ENCODE measurements at places on chromosomes 1 and 21.

GRCh38 chr1:48793863-48794262 is 17.2 kb upstream of the BEND5 start:
- DNase-seq: no peak

- no peak for DNase-seq
Measured at GRCh38 chr1:82108843-82109242, 308.1 kb downstream of the ADGRL2 start.

- no peak for DNase-seq
Measured at GRCh38 chr1:216207154-216207553, 216.1 kb downstream of the USH2A start.

DNA sequence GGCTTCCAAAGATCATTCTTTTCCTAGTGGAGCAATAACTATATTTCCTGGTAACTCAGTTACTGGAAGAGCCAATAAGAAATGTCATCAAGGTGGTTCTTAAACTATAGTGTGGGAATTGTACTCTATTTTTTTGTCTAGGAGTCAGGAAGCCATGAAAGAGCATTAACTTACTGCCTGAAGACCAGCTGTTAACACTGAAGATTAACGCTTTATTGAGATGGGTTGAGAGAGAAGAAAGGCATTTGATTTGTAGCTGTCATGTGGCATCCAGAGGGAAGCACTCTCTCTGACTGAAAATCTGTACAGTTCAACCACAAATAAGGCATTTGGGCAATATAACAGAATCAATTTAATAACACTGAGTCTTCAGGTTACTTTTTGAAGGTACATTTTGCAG is 76.0 kb downstream of the DNM3 start:
- DNase-seq: no peak

DNA sequence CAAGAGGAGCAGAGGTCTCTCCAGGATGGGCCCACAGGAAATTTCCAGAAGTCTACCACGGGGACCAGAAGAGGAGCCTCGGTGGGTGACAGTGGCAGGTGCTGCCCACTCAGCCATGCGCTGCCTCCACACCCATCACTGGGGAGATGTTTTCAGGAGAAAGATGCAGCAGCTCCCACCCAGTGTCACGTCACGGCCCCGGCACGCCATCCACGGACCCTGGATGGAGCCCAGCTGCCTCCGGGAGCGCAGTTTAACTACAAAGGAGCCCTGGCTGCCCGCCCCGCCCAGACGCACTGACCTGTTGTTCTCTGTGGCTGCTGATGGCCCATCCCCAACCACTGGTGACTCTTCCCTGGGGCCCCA is 6.8 kb downstream of the TSPEAR start:
- no peak for DNase-seq

DNA sequence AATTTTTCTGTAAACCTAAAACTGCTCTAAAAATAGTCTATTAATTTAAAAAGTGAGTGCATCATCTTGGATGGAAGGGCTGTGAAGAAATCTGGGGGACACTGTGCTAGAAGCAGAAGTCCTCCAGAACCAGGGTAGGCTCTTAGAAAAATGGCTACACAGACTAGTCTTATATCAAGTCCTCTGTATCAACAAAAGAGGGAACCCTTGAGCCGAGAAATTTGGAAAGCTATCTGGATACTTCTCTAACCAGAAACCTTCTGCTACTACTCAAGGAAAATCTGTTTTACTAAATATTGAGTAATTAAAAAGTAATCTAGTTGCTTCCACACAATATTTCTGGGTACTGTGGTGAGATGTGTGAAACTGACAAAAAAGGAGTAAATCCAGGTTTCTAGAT is 92.1 kb downstream of the WDR3 start:
- DNase-seq: no peak

- DNase-seq: no peak
Measured at GRCh38 chr1:228902781-228903433, 167.6 kb downstream of the RHOU start.

DNA sequence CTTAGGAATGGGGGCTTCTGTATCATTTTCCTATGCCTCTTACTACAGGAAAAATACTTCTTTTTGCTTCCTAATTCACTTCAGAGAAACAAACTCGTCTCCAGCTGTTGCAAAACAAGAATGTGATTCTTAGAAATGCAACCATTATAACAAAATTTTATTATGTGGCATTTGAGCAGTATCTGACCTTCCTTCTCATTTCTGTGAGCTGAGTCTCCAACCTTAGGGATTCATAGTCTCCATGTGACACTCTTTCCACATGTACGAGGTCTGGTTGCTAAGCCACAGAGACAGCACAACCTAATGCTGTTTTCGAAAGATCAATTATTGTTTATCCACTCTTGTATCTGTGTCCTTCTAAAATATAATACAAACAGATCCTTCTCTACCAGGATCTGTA is 75.3 kb upstream of the RGS4 start:
- no peak for DNase-seq

- DNase-seq: peak; percentile 15
Measured at GRCh38 chr1:40592107-40592803, 60.8 kb downstream of the ZNF684 start.

DNA sequence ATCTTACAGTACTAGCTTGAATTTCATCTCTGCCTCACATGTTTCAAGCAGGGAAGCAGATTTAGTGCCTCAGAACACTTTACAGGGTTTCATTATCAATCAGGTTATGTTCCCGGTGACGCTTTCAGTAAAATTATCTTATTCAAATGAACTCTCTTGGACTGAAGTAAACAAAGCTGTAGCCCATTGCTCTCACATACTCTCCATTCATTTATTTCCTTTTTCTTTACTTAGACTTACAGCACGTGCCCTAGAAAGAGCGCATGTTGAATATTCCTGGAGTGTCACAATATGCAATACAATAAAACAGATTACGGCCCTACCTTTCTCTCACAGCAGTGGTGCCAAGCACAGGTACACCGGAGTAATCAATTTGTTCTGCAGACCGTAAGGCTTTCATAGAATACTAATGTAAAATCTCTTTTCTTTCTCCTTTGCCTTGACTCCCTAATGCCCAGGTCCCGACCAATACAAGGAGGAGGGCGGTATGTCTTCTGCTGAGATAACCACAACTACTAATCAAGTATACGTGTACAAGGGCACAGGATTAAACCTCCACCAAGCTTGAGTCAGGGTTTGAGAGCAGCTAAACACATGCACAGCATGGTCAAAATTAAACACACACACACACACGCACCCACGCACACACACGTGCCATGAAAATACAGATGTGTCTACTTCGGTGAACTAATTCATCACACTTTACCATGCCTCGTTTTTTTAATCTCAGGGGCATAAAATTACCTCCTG is 62.8 kb downstream of the NRIP1 start:
- no peak for DNase-seq

GRCh38 chr1:201385299-201385891 is 7.9 kb upstream of the TNNT2 start:
- no peak for DNase-seq

DNA sequence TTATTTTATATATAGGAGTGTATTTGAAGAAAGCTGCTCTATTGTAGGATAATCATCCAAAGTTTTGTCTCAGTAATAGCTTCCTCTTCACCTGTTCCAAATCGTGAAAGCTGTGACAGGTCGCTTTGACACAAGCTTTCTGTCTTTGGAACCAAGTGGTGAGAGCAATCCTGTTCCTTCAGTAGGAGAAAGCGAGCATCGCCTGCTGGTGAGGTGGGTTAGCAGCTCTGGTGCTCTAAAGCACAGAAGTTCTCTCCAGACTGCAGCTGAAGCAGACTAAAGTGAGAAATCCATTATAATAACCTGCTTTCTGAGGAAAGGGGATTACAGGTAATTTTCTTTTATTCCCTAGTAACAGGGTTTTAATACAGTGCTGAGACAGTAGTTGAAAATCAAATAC is 803.8 kb downstream of the ADGRL2 start:
- no peak for DNase-seq

GRCh38 chr1:228277491-228278431 is 69.9 kb downstream of the OBSCN start:
- no peak for DNase-seq

- no peak for DNase-seq
Measured at GRCh38 chr1:34166191-34166624, 1.2 kb upstream of the CSMD2 start.

- no peak for DNase-seq
Measured at GRCh38 chr1:10936998-10937901, 75.2 kb upstream of the TARDBP start.

DNA sequence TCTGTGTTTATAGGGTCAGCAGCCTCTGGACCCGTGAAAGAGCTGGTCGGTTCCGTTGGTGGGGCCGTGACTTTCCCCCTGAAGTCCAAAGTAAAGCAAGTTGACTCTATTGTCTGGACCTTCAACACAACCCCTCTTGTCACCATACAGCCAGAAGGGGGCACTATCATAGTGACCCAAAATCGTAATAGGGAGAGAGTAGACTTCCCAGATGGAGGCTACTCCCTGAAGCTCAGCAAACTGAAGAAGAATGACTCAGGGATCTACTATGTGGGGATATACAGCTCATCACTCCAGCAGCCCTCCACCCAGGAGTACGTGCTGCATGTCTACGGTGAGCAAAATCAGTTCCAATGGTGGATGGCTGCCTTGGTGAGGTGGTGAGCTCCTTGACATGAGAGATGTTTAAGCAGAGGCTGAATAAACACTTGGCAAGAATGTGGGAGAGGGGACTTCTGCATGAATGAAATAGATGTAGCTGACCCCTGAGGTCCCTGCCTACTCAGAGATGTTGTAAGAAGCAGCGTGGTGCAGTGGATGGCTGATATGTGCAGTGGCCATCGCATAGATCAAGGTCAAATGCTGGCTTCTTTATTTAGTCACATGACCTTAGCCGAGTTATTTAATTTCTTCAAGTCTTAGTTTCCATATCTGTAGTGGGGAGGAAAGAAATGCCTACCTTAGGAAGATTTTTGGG is 9.3 kb downstream of the SLAMF7 start:
- no peak for DNase-seq

GRCh38 chr21:19402870-19403269 is 999.3 kb upstream of the TMPRSS15 start:
- DNase-seq: no peak

DNA sequence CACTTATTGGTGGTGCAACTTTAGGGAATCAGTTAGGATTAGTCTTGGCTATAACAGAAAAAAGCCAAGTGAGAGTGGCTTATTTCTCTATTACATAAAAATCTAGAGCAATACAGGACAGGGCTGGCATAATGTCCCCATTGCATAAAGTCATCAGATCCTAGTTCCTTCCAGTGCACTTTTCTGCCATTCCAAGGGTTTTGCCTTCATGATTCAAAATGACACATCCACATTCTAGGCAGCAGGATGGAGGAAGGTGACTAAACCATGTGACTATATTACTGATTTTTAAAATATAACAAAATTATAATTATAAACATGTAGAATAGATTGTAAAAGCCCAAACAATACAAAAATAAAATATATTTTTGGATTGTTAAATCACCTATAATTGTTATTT is 18.8 kb downstream of the JUN start:
- DNase-seq: no peak

DNA sequence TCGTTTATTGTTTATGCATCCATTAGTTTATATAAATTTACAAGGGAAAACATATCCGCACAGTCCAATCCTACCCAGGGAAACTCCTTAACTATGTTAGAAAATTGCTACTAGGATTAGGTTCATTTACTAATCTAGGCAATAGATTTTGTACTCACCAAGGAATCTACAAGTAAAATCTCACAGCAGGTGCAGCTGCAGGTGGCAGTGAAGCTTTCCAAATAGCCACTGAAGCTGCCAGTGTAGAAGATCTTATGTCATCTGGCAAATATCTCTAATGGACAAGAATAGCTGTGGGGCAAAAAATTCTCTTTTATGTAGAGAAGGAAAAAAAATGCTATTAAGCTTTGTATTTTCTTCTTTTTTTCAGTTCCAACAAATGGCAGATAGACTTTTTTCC is 963.4 kb upstream of the ADGRL4 start:
- DNase-seq: no peak

- no peak for DNase-seq
Measured at GRCh38 chr1:92310185-92310597, 11.3 kb downstream of the RPAP2 start.

GRCh38 chr1:206716870-206717673 is 32.4 kb downstream of the MAPKAPK2 start:
- no peak for DNase-seq

DNA sequence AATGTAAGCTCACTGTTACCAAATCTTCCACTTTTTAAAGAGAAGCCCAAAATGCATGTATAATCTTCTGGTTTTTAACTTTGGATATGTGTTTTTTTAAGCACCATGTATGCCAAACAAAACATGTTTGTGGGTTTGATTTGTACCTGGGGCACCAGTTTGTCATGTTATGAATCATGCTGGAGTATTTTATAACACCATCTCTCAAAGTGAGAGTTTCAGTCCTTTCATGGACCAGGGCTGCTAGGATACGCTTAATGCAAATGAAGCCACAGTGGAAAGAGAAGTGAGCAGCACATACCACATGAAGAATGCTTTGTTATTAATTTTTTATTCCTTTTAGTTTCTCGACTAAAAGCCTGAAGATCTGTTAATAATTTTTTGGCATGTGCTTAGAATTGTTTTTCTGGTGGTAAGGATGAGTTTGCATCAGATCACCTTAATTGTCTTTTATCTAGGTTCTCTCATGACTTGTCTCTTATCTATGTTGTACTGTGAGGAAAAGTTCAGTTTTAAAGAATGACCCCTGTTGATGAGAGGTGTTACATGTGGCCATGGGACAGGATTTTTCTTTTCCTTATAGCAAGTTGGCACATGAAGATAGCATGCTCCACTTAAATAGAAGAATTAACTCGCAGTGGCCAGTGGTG is 2.0 kb upstream of the RABGAP1L start:
- DNase-seq: no peak

GRCh38 chr1:76862447-76862846 is 4.8 kb upstream of the ST6GALNAC5 start:
- DNase-seq: no peak

- DNase-seq: no peak
Measured at GRCh38 chr1:38867208-38867607, 5.9 kb downstream of the MYCBP start.

- DNase-seq: no peak
Measured at GRCh38 chr1:156492591-156493080, 7.9 kb downstream of the MEF2D start.

DNA sequence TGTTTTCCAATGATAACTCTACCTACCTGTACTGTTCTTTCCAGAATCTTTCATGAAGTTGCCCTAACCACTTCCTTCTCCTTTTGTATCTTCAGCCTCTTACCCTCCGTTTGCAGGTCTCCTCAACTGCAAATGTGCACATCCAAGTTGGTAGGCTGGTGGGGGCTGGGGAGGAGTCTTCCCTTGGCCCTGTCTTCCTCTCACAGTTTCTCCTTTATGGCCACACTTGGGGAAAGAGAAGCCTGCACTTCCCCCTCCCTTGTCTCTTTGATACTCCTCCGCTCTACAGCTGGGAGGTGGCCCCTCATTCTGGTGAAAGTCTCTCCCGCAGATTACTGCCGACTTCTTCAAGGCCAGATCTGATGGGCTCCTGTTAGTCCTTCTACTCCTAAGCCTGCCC is 26.9 kb upstream of the GPR88 start:
- no peak for DNase-seq

GRCh38 chr1:98098473-98098872 is 177.6 kb upstream of the DPYD start:
- DNase-seq: no peak

- DNase-seq: no peak
Measured at GRCh38 chr1:10057343-10057742, 24.6 kb downstream of the UBE4B start.

Data from iPS DF 19.7 (cell line).